ENCODE measurements at places on chromosomes 7 and 10.

- no peak for DNase-seq
Observed at GRCh38 chr7:141674702-141675101, 27.3 kb downstream of the DENND11 start.

DNA sequence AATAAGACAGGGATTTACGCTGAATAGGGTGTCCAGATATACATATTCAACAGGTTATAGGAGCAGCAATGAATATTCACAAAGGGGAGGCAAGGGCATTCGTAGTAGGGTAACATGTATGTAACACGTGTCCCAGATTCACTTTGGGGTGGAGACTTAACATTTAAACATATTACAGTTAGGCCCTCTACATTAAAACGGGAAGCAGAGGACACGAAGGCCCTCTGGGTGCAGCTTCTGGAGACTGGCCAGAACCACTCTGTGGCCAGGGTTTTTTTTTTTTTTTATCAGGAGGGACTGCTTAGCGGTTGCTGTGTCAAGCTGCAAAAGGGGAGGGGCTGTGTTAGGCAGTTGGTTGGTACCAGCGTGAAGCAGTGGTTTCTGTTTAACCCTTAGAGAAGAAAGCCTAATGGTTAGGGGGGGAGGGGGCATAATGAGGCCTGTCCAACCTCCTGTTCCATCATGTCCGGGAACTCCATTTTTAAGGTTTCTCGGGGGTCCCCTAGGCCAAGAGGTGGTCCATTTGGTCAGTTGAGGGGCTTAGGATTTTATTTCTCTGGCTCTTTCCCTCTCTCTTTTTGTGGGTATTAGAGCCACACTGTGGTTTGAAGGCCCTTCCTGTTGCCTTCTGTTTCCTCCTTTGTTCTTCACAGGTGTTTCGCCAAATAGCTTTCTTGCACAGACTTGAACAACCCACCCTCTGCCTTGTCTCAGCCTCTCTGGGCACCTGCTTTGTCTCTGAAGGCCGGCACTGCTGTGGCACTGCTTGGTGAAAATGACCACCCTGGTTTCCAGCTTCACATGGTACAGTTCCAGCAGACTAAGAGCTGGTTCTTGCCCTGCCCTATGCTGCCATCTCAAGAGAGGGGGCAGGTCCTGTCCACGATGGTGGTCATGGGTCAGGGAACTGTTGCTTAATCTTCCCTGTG lies 26.4 kb downstream of the PRF1 start:
- DNase-seq, result peak; percentile 28

GRCh38 chr10:102673819-102674511 lies 29.7 kb downstream of the TRIM8 start:
- DNase-seq, result peak; percentile 59

GRCh38 chr10:46106410-46107255 lies 60.6 kb upstream of the MSMB start:
- DNase-seq, result peak; percentile 53

DNA sequence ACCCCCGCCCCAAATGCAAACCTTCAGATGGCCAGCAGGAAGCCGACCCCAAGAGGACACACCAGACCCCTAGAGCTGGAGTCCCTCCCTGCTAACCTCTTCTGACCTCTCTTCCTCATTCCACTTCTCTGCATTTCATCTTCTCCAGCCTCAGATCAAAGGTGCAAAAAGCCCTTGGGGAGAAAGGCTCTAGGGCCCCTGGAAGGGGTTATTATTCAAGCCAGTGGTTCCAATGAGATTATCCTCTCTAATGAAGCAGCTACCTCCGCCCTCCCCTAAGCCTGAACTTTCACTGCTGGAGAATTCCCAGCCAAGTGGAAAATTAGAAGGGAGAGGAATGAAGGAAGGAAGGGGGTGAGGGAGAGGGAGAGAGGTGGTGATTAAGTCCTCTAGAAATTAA lies 343.9 kb downstream of the PLXNA4 start:
- no peak for DNase-seq

- no peak for DNase-seq
Observed at GRCh38 chr7:39407137-39407536, 159.1 kb upstream of the YAE1 start.

DNA sequence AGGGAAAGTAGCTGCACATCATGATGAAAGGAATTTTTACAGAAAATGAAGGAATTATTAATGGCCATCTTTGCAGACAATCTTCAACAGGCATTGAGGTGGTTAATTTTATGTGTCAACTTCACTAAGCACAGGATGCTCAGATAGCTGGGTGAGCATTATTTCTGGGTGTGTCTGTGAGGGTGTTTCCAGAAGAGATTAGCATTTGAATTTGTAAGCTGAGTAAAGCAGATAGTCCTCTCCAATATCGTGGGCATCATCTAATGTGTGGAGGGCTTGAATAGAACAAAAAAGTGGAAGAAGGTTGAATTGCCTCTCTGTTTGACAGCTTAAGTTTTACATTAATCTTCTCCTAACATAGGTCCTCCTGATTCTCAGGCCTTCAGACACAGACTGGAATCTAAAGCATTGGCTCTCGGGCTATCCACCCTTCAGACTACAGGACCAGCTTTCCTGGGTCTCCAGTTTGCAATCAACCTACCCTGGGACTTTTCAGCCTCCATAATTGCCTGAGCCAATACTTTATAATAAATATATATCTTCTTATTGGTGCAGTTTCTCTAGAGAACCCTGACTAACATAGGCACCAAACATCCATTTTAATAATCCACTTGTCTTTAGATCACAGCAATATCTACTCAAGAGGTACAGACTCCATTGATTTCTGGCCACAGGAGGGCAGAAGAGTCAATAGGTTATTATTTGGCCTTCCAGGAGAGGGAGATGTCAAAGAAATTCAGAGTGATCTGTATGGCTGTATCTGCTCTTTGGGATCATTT lies 10.5 kb upstream of the CRPPA start:
- no peak for DNase-seq

DNA sequence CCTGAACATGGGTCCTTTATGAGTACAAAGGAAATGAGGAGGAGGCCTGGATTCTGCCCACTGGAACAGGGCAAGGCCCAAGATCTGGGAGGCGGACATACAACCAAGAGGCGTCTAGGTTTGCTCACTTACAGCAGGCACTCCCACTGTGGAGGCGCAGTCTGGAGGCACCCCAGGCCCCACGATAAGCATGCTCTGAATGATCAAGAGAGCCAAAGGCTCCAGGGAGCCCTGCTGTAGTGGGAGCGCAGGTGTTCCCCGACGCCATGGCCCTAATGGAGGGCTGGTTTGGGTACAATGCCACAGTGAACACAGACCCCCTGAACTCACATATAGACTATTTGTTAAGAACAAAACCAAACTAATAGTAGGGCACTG lies 88.1 kb downstream of the FAM53B start:
- DNase-seq, result no peak

GRCh38 chr10:116947841-116948529 lies 57.0 kb downstream of the SHTN1 start:
- no peak for DNase-seq

DNA sequence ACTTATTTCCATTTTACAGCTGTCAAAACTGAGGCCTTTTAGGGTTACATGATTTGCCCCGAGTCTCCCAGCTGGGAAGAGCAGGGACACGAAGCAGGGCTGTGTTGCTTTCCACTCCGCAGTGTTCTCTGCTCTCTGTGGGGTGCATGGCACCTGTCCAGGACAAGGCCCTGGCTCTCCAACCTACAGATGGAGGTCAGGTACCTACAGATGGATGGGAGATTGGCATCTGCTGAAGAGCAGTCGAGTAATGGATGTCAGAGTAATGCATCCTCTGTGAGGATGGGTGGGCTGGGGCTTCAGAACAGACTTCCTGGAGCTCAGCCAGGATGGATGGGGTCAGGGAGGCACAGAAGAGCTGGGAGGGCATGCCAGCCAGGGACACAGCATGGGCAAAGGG lies 85.0 kb downstream of the EMX2 start:
- no peak for DNase-seq

- DNase-seq, result no peak
Observed at GRCh38 chr7:100588438-100588837, 2.3 kb downstream of the FBXO24 start.

GRCh38 chr10:110851020-110851612 lies 20.6 kb upstream of the PDCD4 start:
- no peak for DNase-seq

DNA sequence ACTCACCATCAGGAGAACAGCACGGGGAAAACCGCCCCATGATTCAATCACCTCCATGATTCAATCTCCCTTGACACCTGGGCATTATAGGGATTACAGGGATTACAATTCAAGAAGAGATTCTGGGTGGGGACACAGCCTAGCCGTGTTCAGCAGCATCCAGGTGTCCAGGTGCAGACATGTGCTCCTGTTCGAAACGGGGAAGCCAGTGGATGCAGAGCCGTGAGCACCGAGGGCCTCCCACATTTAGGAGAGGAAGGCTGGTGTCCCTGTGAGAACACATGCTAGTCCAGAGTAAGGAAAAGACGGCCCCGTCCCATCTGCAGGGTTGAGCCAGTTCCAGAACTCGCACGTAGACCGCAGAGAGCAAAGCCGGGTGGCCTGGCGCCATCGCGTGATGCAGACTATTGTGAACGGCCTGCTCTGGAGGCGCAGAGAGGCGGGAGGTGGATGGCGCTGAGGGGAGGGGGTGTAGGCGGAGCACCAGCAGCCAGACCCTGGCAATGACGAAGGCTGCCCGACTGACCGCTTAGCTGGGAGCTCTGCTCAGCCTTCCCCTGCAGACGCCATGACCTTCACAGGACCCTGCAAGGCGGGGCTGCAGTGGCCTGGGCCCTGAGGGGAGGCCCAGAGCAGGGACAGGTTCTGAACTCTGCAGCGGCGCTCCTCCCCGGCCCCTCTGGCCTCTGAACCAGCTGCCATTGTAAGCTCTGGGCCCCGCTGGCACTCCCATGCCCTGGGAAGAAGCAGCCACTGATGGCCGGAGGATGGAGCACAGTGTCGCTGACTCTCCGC lies 141.6 kb upstream of the TCERG1L start:
- DNase-seq, result peak; percentile 87

GRCh38 chr10:5585517-5586206 lies 60.9 kb downstream of the CALML3 start:
- no peak for DNase-seq

DNA sequence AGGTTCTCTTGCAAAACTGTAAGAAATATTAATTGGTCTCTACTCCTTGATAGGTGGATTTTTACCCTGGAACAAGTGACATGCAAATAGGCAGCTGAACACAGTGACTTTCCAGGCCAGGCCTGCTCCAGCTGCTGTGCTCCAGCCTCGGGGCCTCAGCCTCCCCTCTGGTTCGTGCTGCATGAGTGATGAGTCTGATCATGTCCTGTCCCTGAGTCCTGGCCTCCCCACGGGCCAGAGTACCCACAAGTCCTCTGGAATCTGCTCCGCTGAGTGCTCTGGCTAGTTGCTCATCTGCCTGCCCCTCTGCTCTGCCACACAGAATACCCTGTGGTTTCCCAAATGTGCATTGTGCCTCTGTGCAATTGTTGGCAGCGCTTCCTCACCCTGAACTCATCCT lies 80.1 kb upstream of the PDZD8 start:
- DNase-seq, result no peak

GRCh38 chr7:128783143-128783861 lies 7.7 kb upstream of the OPN1SW start:
- DNase-seq, result peak; percentile 78

DNA sequence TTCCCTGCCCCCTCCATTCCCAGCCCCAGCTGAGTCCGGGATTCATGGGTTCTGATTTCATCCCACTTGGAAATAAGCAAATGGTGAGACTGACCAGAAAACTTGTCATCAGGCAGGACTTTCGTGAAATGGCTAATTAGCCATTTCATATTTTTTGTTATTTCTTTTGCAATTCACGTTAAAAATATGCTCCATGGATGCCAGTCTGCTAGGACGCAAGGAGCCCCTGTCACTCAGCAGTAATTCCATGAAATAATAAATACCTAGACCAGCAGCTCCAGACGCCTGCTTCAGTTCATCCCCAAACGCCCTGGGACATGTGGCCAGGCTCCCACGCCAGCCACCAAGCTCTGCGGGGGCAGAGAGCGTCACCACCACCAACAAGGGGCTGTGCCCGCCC lies 111.0 kb downstream of the TRIL start:
- no peak for DNase-seq

- DNase-seq, result no peak
Observed at GRCh38 chr7:20238754-20239324, 21.7 kb upstream of the MACC1 start.

DNA sequence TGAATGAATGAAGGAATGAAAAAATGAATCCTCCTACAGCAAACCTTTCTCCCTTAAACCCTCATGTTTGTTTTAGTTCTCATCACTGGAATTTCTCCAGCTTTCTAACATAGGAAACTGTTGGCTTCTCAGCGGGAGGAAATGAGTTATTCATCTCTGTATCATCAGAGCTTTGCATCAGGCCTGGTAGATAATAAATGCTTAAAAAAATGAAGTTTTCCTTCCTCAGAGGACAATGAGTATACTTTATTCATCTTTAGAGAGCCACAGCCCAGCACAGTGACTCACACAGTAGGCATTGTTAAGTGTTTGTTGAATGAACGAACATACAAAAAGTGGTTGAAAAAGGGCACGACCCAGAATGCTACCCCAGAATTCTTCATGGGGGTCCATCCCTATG lies 62.6 kb downstream of the COL13A1 start:
- DNase-seq, result no peak

DNA sequence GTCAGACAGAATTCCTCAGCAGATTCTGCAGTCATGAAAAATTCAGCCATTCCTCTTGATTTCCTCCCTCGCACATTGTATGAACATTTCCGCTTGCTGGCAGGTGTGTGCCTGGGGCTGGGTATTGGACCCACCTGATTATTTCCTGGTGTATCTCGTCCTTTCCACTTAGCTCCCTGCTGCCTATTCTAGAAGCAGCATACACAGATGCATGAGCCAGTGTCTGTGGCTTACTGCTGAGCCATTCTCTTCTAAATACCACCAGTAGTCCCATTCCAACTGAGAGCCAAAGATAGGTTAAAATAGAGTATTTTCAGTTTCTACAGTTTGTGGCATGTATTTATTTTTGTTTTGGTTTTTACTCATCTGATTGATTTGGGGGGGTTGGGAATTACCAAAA lies 270.1 kb upstream of the AKR1E2 start:
- no peak for DNase-seq

GRCh38 chr10:104862-105565 lies 30.2 kb upstream of the ZMYND11 start:
- no peak for DNase-seq

DNA sequence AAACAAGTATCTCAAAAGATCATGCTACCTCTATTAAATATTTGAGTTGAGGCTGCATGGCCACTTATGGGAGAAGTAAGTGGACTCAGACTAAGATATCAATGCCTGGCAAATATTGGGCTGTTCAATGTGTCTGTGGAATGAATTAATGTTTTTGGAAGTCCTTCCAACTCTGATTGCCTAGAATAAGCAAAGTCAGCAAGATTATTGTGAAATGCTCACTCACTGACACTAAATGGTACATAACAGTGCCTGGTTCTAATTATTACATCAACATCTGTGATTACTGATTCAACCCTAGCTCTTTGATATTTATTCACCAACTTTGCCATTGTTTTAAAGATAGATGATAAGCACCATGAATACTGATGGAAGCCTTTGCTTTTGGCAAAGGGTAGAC lies 45.5 kb upstream of the HDAC9 start:
- DNase-seq, result no peak

- no peak for DNase-seq
Observed at GRCh38 chr7:128794020-128794419, 2.3 kb downstream of the CCDC136 start.
